Muscle of arm (tissue), 14 donors: ENCODE measurements at places on chromosomes 7 and 10.

- peak; percentile 89 for DNase-seq
These were observed 40.0 kb upstream of the SORBS1 start for GRCh38 chr10:95601116-95601719.

DNA sequence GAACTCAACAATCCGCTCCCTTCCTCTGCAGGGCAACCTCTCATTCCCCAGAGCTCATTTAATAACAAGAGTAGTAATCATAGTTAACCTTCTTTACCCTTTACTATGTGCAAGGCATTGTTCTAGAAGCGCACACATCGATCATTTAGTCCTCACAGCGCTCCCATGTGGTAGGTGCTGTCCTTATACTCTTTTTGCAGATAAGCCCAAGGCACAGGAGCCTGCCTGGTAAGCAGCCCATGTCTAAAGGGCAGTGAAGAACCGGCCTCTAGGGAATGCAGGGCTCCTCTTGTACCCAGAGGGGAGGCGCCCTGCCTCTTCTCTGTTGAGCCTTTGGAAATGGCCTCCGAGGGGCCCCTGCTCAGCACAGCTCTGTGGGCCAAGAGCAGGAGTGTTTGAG is 14.3 kb downstream of the CHST3 start:
- DNase-seq, result no peak

GRCh38 chr7:35241884-35242283 is 12.0 kb downstream of the TBX20 start:
- no peak for DNase-seq

GRCh38 chr10:73088304-73088703 is 8.4 kb downstream of the P4HA1 start:
- DNase-seq, result no peak

- no peak for DNase-seq
These were observed 4.0 kb upstream of the GIMAP8 start for GRCh38 chr7:150446288-150446938.

GRCh38 chr10:50439806-50440205 is 183.9 kb downstream of the SGMS1 start:
- DNase-seq, result no peak

DNA sequence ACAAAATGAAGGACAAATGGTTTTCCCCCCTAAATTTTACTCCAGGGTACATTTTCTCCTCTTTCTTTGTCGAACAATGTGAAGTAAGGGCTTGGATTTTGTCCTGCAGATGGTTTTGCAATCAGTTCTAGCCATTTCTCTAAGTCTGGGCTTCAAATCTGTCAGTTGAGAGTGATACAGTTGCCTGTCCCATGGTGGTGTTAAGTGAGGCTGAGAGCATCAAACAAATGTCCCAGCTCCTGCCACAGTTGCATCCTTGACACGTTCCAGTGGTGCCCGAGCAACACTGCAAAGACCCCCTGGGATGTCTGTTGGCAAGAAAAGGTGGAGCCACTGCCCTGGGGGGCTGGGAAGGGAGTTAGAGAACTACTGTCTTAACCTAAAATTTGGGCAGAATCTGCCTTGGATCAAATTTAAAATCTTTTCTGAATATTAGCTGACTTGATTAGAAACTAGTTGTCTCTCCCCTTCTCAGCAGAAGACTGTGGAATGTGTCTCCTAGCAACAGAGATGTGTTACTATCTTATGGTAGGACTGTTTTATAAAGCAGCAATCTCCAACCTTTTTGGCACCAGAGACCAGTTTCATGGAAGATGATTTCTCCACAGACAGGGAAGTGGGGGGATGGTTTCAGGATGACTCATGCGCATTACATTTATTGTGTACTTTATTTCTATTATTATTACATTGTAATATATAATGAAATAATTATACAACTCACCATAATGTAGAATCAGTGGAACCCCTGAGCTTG is 102.0 kb upstream of the STEAP1B start:
- peak; percentile 65 for DNase-seq

DNA sequence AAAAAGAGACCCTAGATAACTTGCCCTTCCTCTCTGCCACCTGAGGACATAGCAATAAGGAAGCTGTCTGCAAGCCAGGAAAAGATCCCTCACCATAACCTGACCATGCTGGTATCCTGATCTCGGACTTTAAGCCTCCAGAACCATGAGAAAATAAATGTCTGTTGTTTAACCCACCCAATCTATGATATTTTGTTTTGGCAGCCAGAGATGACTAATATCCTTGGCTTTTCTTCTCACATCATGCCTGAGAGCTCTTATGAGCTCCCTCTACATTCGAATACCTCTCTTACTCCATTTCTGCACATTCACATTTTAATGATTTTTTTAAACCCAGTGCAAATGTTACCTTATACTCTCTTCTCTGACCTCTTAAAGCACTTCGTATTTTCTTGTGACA is 214.0 kb upstream of the CHRM2 start:
- no peak for DNase-seq

DNA sequence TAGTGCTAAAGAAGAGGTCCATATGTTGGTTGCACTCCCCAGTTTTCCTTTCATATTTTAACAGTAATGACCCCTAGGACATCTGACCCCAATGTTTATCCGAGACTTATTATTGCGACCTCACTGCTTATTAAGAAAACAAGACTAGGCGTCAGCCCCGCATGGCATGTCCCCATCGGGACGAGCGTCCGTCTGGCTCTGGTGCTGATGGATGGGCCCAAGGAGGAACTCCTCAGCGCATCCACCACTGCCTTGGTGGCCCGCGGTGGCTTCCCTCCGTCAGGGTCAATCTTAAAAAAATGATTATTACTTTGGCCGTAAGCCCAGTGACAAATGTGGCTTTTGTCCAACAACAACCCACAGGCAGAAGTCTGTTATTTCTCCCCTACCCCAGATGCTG is 40.1 kb upstream of the CXCL12 start:
- no peak for DNase-seq

GRCh38 chr10:69696073-69696731 is 66.2 kb downstream of the FAM241B start:
- DNase-seq, result no peak

GRCh38 chr7:126702242-126703016 is 550.3 kb downstream of the GRM8 start:
- no peak for DNase-seq

GRCh38 chr10:110918269-110918642 is 724 bp downstream of the BBIP1 start:
- peak; percentile 94 for DNase-seq

DNA sequence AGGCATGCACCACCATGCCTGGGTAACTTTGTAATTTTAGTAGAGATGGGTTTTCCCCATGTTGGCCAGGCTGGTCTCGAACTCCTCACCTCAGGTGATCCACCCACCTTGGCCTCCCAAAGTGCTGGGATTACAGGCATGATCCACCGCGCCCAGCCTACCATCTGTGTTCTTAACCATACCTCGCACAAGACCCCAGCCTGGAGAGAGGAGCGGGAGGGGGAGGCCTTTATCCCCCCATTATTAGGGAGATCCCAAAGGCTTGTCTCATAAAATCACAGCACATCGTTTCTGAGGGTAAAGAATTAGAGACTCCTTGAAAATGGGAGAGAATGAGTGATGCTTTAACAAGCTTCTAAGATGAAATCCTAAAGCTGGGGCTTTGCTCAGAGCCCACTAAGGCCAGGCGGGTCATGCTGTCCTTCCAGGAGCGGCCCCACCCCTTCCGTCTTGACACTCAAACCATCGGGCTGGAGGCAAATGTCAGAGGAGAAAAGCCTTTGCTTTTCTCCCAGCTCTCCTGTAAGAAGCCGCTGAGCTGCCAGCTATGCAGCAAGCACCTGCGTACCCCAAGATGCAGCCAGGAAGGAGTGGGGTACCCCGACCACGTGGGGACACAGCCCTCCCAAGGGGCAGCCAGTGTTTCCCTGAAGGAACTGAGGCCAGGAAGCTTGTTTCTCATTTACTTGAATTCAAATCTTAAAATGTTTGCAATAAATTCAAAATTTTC is 339.7 kb downstream of the PTPRN2 start:
- no peak for DNase-seq

GRCh38 chr7:42208572-42208971 is 28.4 kb downstream of the GLI3 start:
- DNase-seq, result no peak

GRCh38 chr7:46139079-46139478 is 218.0 kb upstream of the IGFBP3 start:
- no peak for DNase-seq
